WTC11 (cell line): ENCODE measurements at places on chromosomes 2 and 18.
A peak's percentile ranks its signal among the peaks of the same experiment; 100 is the strongest.

GRCh38 chr2:235265348-235265965, 228.4 kb upstream of the AGAP1 start:
- DNase-seq: no peak

- DNase-seq: no peak
Observed at GRCh38 chr18:71293322-71293721, 1004.5 kb downstream of the SOCS6 start.

- no peak for DNase-seq
Observed at GRCh38 chr2:140863713-140864112, 1267.1 kb downstream of the LRP1B start.

GRCh38 chr2:23381084-23381483, 3.9 kb upstream of the KLHL29 start:
- DNase-seq: no peak

GRCh38 chr2:233142355-233142897, 82.3 kb downstream of the INPP5D start:
- DNase-seq: no peak

DNA sequence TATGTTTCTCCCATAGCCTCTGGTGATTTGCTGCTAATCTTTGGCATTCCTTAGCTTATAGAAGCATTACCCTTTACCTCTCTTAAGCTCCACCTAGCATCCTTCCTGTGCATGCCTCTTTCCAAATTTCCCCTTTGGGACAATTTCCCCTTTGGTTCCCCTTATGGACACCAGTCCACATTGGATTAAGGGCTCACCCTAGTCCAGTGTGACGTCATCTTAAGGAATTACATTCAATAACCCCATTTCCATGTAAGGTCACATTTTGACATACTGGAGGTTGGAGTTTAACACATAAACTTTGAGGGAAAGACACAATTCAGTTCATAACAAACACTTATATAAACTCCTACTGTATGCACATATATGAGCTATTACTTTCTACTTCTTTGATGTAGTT, 916.6 kb downstream of the SLC4A3 start:
- no peak for DNase-seq

DNA sequence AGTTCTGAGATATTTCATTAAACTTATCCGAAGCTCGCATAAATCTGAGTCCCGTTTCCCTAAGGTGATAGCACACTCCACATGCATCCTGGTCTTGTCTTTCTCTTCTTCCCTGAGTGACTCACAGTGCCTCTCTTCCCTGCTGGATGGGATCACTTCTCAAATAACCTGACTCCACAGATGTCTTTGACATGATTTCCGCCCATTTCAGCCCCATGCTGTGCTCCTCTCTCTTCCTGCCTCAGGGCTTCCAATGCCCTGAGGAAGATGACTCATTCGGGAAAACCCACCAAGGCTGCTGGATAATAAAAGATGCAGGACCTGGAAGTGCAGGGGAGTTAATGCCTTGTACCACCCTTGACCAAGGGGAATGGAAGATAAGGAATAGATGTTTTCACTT, 441.7 kb upstream of the SOX11 start:
- DNase-seq: no peak

DNA sequence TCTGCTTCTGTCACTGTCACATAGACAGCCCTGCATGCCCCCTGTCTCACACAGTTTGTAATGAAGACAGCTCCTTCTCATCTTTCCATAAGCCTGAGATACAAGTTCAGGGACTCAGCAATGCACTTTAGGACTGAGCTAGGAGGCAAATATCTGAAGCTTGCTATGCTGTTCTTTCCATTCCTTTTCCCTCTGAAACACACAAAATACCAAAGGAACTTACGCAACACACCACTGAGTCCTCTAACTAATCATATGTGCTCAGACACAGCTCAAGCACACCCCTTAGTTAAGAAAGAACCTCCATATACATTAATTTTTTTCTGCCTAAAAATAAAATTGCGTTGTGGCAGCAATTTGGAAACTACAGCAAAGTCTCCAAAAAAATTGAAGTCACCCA, 17.9 kb downstream of the SERPINB8 start:
- no peak for DNase-seq

DNA sequence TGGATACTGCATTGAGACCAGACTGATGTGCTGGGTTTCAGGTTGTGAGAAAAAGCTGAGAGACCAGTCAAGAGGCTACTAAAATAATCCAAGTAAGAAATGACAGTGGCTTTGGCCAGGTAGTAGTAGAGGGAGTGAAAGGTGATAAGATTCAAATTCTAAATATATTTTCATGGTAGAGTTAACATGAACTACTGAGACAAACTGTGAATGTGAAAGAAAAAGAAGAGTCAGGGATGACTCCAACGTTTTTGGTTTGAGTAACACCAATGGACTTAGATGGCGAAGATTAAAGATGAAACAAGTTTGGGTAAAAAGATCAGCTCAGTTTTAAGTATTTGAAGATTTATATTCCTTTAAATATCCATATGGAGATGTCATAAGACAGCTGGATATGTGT, 209.4 kb downstream of the ZEB2 start:
- no peak for DNase-seq

GRCh38 chr2:67137699-67138098, 259.4 kb upstream of the ETAA1 start:
- no peak for DNase-seq

GRCh38 chr2:8271461-8271860, 410.4 kb upstream of the ID2 start:
- DNase-seq: no peak

DNA sequence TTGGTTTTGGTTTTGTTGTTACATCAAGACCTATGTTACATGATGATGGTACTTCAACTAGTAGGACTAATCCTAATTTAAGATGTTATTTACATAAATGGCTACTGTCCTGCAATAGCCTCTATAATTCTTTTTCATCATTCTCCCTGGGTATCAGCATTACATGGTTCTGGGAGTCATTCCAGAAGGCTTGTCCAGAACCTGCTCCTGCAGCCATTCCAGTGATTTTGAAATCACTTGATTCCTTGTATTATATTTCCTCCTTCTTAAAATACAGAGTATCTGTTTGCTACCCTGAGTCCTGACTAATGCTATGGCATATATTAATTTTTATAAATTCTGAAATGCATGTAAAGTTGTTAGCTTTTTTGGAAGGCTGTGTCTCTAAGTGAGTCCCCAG, 400.5 kb upstream of the MEIS1 start:
- DNase-seq: no peak

- DNase-seq: no peak
Observed at GRCh38 chr2:122755281-122755780, 999.9 kb downstream of the TSN start.

- DNase-seq: no peak
Observed at GRCh38 chr18:33466822-33467221, 26.3 kb upstream of the CCDC178 start.

DNA sequence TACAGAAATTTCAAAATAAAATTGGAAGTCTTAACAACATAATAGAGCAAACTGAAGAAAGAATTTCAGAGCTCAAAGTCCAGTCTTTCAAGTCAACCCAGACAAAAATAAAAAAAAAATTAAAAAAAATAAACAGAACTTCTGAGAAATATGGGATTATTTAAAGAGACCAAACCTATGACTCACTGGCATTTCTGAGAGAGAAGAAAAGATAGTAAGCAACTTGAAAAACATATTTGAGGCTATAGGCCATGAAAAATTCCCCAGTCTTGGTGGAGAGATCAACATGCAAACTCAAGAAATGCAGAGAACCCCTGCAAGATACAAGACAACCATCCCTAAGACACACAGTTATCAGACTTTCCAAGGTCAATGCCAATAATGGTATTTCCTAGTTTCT, 167.4 kb downstream of the RNF144A start:
- no peak for DNase-seq

- no peak for DNase-seq
Observed at GRCh38 chr2:159010340-159010739, 41.9 kb downstream of the TANC1 start.

DNA sequence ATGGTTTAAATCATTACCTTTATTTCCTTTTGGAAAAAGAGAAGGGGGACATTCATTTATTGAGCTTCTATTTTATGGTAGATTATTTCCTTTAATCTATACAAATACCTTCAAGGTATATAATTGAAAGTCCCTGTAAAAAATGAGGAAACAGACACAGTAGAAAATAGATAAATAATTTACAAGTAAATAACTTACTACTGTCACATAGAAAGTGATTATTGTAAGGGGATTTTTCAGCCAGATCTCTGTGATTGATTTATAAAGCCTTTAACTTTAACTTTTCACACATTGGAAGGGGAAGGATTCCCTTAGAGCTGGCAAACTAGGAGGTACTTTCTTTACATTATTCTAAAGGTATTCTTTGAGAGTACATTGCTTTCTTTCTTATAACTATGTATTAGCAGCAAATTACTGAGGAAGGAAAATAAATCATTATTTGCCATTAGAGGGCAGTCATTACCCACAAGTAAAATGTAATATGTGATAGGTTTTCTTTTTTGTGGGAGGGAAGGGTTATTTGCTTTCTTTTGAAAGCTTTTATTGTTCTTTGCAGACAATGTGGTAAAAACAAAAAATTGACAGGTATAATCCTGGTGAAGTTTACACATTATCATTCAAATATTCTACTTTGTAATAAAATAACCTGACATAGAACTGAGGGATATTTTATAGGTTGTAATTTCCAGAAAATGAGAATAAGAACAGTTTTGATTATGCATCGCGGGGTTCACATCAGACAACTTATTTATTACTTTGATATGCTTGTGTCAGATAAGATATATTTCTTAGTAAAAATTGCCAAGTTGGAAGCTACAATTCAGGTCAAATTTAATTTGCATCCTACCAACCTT, 24.8 kb upstream of the RPE start:
- no peak for DNase-seq

DNA sequence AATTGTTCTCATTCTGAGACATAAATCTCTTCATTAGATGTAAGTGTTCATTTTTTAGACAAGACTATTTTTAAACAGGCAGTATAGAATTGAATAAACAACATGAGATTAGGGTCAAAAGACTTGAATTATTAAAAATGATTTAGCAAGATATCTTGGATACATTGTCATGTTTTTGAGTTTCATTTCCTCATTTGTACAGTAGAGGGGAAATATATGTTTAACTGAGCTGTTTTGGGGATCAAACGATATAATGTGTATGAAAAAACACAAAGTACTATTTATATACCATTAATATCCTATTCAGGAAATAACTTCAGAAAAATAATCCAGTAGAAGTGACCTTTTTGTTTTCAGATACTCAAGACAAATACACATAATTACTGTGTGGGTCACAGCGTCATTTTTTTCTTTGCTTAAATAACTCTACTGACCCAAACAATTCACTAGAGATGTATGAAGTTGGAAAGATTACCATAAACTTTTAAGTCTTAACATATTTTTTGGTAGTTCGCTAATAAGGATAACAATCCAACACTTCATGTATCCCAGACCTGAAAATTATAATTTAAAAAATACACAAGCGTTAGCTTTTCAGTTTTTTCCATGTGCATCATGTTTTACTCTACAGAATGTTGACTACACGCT, 896 bp upstream of the ASXL3 start:
- DNase-seq: no peak

DNA sequence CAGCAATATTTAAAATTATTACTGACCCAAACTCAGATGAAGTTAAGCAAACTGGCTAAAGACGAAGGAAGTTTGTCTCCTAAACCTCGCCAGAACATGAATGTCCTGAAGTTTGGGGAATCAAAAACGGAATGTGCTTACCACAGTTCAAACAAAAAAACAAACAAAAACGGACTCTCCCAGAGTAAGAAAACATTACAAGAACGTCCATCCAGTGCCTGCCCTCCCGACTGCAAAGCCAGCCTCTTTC, 1.1 kb downstream of the KANSL1L start:
- no peak for DNase-seq

DNA sequence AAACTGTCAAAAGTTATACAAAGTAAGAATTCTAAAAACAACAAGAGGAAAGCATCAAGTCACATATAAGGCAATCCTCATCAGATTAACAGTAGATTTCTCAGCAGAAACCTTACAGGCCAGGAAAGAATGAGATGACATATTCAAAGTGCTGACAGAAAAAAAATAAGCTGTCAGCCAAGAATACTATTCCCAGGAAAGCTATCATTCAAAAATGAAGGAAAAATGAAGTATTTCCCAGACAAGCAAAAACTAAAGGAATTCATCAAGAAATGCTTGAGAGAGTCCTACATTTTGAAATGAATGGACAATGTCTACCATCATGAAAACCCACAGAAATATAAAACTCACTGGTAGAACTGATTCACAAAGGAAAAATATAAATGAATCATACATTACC, 268.9 kb upstream of the OSR1 start:
- no peak for DNase-seq

GRCh38 chr2:3253913-3254441, 123.6 kb downstream of the EIPR1 start:
- no peak for DNase-seq

DNA sequence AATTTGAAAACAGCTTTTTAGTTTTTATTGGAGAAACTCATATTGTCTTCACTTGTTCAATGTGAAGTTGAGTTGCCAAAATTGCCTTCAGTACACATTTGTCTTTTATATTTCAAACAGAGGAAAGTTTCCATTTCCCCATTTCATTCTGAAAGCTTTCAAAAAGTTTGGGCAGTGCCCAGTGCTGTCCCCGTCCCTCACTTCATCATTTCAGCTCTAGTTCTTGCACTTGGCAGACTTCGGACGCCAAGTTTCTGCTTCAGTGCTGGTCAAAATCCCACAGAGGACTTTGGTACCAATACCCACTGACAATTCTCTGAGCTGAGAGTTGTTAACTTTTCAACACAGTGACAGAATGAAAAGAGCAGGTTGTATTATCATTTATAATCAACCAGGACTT, 43.4 kb upstream of the AQP4 start:
- DNase-seq: no peak

- no peak for DNase-seq
Observed at GRCh38 chr2:233331536-233331935, 22.8 kb upstream of the DGKD start.

GRCh38 chr2:27217173-27218121, at the start of gene CAD:
Gene CAD, plus strand, starts transcription at chr2:27217369. Its CDS starts 183 bp downstream, at chr2:27217552.
- DNase-seq: peak; percentile 90

GRCh38 chr2:200230716-200231115, 75.8 kb upstream of the SPATS2L start:
- DNase-seq: no peak

- DNase-seq: no peak
Observed at GRCh38 chr2:147760984-147761383, 83.8 kb upstream of the ACVR2A start.

DNA sequence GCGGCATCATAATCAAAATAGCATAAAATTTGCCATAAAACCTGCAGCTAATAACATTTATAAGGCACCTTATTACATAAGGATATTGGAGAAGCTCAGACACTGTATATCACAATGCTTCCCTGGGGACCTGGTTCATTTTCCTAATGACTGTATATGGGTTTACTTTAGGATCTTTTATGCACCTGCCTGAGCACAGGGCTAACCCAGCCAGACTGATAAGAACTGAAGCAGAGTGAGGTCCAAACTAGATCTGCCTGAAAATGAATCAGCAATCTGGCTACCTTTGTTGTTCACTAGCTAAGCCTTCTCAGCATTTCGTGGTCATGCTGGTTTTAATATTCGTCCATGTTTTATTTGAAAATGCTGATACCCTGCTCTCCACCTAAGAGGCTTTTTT, 1922.3 kb upstream of the CELF4 start:
- no peak for DNase-seq
